Stimulated activated CD4-positive, alpha-beta T cell treated with anti-CD3 and anti-CD28 coated beads, Interleukin-4, amount 100 ng/mL, for 4 hours (primary cell): ENCODE measurements at places on chromosomes 3 and 15.

DNA sequence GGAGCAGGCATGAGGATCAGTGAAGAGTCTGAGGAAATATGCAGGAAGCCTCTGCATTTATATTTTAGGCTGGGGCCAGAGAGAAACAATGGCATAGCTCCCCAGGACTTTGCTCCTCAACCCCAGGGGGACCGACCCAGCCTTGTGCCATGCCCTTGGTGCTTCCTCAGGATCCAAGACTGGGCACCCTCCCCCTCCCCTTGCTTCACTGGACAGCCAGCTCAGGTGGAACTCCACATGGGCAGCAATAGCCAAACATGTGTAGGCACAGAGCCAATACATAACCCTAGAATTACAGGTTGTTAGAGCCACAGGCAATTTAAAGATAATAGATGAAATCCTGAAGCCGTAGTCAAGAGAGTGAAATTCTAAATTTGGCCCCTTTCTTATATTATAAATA, 73.0 kb upstream of the ETV5 start:
- no peak for DNase-seq

DNA sequence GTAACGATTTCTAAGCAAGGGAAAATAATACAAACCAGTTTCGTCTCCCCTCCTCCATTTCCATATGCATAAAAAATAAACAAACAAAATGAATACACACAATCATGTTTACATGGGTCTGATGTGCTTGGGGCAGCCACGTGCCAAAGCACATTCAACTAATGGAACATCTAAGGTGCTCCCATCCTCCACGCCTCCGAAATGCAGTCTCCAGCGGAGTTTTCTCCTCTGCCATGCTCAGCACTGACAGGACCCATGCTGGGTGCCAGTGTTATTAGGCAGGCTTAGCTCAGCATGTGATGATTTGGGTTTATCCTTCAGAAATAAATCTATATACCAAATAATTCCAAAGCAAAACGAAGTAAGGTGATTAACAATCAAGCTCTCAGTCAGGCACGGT, 337.3 kb upstream of the ATP10A start:
- no peak for DNase-seq

GRCh38 chr3:16249886-16250285, 14.9 kb downstream of the DPH3 start:
- DNase-seq: no peak

DNA sequence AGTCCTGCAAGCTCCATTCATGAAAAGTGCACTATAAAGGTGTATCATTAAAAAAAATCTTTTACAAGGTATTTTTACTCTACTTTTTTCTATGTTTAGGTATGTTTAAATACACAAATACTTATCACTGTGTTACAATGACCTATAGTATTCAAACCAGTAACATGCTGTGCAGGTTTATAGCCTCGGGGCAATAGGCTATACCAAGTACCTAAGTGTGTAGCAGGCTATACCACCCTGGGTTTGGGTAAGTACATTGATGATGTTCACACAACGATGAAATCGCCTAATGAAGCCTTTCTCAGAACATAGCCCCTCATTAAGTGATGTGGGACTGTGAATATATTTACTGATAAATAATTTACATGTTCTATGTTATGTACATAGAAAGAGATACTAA, 104.6 kb downstream of the ATP1B3 start:
- DNase-seq: no peak

DNA sequence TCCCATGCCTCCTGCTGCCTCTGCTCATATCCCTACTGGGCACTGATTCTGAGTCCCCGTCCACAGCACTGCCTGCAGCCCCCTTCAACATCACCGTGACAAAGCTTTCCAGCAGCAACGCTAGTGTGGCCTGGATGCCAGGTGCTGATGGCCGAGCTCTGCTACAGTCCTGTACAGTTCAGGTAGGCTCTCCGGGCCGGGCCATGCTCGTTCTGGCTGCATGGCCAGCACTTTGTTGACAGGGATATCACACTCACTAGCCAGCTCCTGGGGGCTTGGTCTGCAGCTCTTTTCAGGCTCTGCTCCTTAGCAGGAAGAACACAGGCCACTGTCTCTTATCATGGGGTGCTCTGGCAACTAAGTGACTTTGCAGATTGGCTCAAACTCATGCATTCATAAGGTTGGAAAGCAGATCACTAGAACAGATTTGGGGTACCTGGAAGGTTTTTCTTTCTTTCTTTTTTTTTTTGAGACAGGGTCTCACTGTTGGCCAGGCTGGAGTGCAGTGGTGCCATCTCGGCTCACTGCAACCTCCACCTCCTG, 6.0 kb downstream of the TYRO3 start:
- no peak for DNase-seq

GRCh38 chr3:67497746-67498145, 156.7 kb downstream of the SUCLG2 start:
- DNase-seq: no peak

DNA sequence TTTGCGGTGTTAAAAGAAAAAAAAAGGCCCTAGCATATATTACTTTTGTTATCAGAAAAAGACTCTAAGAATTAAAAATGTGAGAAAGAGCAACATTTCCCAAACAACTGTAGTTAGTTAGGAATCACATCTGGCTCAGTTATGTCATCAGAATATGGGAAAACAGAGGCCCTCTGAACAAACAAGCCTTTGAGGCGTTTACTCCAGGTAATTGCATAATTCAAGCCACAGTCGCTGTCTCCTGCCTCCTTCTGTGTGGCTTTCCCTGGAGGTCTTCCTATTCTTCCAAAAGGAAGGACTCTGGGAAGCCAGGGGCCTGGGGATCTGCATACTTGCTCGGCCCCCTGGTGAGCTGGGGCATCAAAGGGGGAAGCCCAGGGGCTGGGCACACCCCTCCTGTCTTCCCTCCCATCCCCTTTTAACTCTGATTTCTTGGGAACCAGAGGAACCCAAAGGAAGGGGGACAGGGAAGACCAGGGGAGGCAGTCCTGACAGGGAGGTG, 3.7 kb upstream of the FAM107A start:
- no peak for DNase-seq

DNA sequence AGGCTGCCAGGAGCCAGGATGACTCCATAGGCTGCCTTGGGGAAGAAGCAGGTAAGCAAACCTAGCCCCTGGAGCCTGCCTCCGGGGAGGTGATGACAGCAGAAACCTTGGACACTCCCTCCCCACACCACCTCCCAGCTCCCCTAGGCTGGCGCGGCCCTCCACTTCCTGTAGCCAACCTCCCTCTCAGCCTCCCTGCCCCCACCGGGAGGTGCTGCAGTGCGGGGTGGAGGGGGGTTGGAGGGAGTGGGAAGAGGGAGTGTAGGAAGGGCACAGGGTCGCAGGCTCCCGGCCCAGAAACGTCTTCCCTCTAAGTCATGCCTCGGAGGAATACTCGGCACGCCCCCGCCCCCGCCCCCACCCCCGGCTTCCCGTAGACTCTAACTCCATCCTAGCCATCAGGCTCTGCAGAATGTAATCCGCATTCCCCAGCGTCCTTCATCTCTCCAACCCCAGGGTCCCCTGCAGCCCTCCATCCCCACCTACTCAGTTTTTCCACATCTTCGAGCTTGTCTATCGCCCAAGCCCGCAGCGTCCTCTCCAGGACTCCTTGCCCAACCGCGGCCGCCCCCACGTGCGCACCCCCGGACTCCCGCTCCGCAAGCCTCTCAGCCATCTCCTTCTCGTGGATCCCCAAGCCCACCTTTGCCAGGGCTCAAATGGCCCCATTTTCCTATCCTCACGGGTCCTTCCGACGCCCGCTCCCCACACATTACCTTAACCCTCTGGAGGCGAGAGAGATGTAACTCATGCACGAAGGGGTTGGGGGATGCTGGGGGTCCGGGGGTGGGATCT, 528 bp downstream of the LPCAT4 start:
- DNase-seq: peak; percentile 41

DNA sequence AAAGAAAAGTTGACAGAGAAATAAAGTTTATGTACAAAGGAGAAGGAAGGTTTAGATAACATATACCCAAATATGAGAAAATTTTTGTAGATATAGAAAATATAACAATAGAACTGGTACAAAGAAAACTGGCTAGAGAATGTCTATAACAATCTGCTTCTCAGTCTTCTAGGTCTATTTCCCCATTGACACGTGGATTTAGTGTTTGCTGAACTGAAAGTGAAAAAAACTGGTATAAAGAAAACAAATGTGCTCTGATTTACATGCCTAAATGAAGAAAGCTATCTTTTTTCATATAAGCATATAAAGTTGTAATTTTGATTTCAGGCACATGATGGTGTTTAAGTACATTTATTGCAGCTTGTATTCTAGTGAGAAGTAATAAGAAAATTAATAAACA, 9.8 kb downstream of the KCNMB2 start:
- no peak for DNase-seq

DNA sequence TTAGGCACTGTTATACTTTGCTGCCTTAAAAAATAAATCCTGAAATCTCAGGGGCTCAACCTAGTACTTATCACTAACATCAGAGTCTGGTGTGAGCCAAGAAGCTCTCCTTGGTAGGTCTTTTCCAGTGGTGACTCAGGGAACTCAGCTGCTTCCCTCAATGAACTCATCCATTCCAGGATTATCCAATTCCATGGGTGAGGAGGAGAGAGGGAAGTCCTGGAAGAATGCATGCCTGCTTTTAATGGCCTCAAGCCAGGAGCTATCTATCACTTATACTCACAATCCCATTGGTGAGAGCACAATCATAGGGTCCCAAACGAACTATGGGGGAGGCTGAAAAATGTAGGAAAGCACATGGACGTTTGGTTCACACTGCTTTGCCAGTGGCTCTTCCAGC, 113.6 kb downstream of the POLR2M start:
- no peak for DNase-seq

GRCh38 chr3:123634149-123635051, 49.5 kb upstream of the HACD2 start:
- no peak for DNase-seq

DNA sequence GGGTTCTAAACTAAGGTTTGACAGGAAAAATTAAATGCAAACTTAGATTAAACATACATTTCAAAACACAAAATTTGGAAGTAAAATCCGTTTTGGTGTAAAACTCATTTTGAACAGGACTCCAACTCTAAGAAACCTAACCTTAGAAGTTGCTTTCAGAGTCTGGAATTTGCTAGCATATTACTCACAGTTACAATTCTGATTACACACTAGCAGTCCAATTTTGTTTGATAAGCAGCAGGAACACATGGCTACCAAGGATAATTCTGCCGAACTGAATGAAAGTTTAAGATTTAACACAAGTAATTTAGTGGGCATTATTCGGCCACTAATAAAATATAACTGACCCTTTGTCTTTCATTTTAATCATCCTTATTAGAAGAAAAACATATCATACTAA, 49.6 kb downstream of the FRMD5 start:
- DNase-seq: no peak

DNA sequence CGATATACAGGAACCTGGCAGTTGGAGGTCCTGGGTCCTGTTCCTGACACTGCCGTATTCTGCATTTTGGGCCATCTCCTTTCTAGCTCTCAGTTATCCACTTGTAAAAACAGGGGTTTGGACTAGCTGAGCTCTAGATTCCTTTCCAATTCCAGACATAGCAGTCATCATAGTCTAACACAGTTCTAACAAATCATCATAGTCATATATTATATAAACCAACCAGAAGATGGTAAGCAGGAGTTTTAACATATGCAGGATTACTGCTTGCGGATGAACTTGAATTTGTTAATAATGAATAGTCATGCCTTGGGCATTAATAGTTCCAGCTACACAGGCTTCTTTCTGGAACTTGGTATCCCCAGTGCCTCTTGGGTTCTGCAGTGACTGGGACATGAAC, 26.6 kb downstream of the MASP1 start:
- DNase-seq: no peak

DNA sequence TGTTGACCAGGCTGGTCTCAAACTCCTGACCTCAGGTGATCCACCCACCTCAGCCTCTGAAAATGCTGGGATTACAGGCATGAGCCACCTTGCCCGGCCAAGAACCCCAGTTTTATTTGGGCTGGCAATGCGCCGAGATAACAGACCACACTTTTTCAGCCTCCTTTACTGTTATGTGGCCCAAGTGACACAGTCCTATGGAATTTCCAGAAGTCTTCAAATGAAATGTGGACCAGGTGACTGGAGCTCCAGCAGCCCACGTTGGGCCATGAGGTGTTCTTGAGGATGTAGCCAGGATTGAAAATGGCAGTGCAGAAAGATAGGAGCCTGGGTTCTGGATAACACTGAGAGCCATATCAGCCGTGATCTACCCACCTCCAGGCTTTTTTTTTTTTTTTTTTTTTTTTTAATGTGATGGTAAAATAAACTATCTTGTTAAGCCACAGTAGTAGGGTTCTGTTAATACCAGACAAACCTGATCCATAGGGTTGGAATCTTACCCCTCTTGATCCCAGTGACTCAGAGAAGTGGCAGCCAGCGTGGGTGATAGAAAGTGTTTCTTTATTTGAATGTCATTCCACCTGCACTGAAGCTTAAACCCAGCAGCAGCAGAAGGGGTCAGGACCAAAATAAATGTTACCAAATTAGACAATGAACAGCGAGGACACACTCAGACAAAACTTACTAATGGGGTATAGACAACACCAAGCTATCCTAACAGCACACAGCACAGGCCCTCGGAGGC, 55.6 kb downstream of the LHFPL4 start:
- DNase-seq: no peak

DNA sequence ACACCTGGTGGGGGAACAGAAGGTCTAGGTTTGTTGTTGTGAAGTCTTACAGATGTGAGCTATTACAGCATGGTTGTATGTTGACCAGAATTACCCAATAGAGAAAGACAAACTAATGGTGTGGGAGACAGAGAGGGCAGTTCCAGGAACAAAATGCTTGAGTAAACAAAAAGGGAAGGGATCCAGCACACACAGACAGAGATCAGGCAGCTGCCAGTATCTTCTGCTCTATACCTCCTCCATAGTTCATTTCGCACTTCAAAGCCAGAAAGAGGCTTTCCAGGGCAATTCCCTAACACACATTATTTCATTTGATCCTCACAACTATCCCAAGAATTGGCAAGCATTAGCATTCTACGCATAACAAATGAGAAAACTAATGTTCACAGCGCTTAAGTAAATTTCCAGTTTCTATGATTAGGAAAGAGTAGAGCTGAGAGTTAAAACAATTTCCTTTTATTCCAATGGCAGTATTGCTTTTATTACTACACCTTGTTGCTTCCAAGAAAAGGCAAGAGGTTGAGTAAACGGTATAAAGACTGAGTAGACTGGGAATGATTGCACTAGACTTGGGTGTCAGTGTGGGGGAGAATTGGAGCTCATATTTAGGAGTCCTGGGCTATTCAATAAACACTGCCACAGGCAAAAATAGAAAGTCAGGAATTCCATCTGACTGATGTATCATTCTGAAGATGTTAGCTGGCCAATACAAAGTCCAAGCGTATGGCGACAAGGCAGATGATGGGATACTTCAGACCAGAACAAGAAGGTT, 39.7 kb upstream of the ZNF280D start:
- DNase-seq: no peak

GRCh38 chr15:57364282-57365007, 11.9 kb upstream of the CGNL1 start:
- DNase-seq: no peak

- DNase-seq: no peak
Measured at GRCh38 chr3:185654758-185655145, 68.7 kb downstream of the SENP2 start.
